ENCODE measurements at places on chromosomes 7 and 10. TPM values are rescaled to one million over a fixed set of nuclear protein-coding genes. Genes with fewer than 3 reads are reported as not detected.

Gene HABP2
- not detected for total RNA-seq

Gene NKX2-3
- not detected for total RNA-seq

- no peak for DNase-seq
These were observed 22.3 kb downstream of the MCM10 start for GRCh38 chr10:13183625-13184024.

DNA sequence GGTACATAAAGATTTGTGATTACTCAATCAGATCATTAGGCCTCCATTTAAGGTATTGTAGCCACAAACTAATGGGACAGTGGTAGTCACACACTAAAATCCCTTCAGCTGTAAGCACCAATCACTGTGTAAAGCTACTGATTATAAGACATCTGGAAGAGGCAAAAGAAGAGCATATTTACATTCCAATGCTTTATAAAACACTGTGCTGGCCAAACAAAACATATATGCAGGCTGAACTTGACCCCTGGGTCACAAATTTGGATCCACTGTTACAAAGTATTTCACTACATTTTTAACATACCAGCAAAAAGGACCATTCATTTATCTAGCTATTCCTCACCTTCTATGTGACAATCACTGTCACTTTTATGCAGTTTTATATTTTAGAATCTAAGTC is 41.4 kb upstream of the ANLN start:
- no peak for DNase-seq

DNA sequence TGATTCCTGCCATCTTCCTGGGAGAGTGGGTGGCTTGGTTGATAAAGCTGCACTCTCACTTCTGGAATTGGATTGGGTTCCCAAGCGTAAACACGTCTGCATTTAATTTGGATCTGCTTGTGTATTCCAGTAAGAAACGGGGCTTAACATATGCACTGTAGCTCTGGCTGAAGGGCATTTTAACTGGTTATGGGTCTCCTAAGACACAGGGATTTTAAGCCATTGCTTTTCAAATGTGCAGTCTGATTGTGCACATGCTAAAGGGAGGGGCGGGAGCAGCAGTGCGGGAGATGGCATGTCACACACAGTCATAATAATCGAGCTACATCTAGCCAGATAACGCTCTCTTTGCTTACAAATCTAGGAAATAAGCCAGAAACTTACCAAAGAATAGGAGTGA is 247.3 kb upstream of the LYZL1 start:
- no peak for DNase-seq

DNA sequence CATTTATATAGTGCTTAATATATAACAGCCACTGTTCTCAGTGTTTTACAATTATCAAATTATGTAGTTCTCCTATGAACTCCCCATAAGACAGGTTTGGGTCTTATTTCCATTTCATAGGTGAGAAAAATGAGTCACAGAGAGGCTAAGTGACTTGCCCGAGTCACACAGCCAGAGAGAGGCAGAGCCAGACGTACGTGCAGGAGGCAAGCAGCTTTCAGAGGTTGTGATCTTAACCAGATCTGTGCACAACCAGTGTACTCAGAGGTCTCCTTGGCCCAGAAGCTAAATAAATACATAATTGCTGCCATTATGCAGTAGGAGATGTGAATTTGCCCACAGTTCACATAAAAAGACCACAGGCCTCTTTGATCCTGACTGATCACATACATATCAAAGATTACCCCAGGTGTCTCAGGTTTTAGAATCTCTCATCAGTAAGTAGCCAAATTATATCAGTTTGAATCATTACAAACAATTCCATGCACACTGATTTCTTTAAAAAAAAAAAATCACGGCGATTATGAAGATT is 304.7 kb upstream of the AOAH start:
- DNase-seq, result no peak

- no peak for DNase-seq
These were observed 17.0 kb upstream of the BAG3 start for GRCh38 chr10:119634219-119634544.

- no peak for DNase-seq
These were observed 9.3 kb upstream of the COBL start for GRCh38 chr7:51325908-51326307.

DNA sequence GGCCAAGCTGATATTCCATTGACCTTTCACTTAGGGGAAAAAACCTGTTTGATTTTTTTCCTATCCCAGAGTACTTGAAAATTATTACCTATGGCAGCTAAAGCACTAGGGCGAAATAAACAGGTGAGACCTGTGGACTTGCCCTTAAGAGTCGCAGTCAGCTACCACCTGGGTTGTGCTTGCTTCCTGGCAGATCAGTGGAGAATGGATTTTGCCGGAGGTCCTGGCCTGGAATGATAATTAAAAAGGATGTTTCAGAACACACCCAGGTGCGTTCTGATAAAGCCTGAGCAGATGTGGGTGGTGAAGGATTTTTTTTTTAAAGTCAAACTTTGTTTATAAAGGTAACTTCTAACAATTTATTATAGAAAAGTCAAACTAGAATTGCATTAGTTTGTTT is 59.1 kb downstream of the AUTS2 start:
- no peak for DNase-seq

Measured in heart right ventricle (tissue), 16 donors.